DND-41 (cell line): ENCODE measurements at places on chromosomes 6 and 20.

DNA sequence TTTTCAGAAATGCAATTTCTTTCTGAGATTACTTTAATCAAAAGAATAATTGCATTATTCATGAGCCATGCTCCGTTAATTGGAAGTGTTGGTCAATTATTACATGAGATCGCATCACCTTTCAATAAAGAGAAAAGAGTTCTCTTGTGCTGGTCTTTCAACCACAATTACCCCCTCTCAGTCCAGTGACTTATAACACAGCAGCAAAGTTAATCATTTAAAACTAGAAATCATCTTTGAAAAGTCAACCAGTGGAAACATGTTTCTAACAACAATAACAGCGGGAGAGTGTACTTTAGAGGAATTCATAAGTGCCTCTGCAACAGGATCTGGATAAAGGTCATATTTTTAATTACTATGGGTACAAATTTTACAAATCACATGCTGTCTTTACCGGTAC lies 384.4 kb upstream of the AGPAT4 start:
- DNase-seq, result no peak

- DNase-seq, result no peak
Observed at GRCh38 chr20:33162313-33162712, 5.6 kb upstream of the BPIFA2 start.

DNA sequence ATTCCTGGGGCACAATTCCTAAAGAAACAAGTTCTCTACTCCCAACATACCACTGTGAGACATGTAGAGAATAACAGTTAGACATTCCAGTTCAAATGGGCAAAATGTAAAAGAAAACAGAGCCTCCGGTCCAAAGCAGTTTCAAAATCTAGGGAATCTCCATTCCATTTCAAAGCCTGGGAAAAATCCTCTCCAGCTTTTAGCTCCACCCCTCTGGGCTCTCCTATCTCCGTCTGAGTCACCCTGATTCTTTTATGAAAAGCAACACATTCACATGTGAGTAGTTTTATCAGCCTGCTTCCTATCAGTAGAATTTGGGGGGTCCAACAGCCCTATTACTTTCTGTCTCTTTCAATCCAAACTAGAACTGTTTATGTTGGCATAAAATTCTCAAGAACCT lies 3.7 kb downstream of the CSNK2A1 start:
- DNase-seq, result no peak

GRCh38 chr20:2902291-2902690 lies 29.0 kb downstream of the PTPRA start:
- no peak for DNase-seq

DNA sequence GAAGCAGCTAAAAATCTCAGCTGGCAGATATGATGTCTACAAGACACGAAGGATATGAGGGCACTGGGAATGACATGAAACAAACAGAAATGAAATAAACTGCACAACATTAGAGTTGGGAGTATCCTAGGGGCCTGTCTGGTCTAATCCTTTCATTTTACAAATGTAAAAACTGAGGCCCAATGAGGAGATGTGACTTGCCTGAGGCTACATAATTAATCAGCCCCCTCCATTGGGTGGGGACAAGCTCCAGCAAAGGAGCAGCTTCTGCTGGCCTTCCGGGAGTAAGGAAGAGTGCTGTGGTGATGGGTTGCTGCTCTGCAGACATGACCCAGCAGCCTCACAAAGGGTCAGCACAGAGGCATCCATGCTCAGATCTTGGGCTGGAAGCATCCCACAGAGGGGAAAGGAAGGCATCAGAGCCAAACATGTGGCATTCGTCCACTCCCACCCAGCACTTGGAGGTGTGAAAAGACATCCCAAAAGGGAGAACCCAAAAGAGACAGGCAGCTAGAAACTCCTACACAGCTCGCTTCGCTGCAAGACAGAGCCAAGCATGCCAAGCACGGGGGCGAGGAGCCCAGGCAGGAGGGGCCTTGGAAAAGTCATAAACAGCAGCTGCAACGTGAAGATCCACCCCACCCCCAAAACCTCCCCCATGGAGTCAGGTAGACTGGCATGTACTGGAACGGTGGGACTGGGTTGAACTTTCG lies 183.7 kb downstream of the UNC5CL start:
- DNase-seq, result no peak

- no peak for DNase-seq
Observed at GRCh38 chr6:34979994-34980393, 90.9 kb downstream of the ANKS1A start.

- DNase-seq, result peak; percentile 82
Observed at GRCh38 chr6:156686995-156687788, 90.0 kb upstream of the ARID1B start.

GRCh38 chr6:26363882-26364701 lies 906 bp upstream of the BTN3A2 start:
- peak; percentile 50 for DNase-seq

GRCh38 chr6:147759536-147759935 lies 251.0 kb downstream of the SAMD5 start:
- DNase-seq, result no peak

GRCh38 chr6:134249239-134249758 lies 68.6 kb downstream of the SGK1 start:
- DNase-seq, result no peak

DNA sequence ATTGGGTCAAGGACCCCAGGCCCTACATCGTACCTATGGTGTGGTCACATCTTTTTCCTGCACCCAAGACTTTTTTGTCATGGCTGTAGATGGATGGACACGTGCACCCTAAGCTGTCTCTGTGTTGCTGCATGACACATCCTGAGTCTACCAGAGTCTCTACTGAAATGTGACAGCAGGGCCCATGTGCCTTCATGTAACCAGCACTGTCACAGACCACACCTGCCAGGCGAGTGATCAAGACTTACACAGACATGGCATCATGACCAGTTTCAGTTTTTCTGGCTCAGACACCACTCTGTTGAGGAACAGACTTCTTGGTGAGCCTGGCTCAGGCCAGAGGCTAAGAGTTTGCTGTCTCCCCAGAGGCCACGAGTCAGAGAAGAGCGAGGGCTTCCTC lies 7.6 kb downstream of the PRND start:
- no peak for DNase-seq

GRCh38 chr20:22908437-22908836 lies 126.7 kb upstream of the SSTR4 start:
- peak; percentile 24 for DNase-seq

GRCh38 chr6:116101302-116101718 lies 657 bp downstream of the NT5DC1 start:
- DNase-seq, result no peak
